ENCODE measurements at places on chromosomes 7 and 10.

DNA sequence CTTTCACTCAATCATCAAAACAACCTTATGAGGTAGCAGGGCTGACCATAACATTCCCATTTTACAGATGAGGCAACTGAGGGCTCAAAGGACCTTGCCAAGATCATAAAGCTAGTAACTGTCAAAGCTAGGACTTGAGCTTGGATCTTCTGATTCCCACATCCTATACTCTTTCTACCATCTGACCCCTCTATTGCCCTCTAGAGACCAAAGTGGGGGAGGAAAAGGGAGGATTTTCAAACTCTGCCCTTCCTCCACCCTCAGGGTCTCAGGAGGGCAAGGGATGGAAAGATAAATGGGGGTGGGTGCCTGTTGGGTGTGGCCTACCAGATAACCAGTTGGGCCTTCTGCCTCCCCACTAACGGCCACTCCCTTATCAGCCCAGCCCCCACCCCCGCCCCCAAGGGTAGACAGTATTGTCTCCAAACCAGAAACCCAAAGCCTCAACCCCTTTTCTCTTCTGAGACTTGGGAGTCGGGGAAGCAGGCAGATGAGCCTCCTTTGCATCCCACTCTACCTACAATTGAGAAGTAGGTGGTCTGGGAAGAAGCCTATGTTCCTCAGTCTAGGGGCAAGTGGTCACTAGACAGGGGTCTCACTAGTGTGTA lies 7.9 kb downstream of the LDB1 start:
- DNase-seq, result no peak

DNA sequence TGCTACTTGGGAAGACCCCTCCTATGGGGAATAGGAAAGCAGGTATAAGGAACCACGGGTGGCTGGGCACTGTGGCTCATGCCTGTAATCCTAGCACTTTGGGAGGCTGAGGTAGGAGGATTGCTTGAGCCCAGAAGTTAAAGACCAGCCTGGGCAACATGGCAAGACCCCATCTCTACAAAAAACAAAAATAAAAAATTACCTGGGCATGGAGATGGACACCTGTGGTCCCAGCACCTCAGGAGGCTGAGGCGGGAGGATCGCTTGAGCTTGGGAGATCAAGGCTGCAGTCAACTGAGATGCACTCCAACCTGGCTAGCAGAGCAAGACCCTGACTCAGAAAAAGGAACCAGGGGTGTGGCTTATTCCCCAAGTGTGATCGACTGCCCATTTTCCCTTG lies 986 bp upstream of the FSCN3 start:
- DNase-seq, result no peak

DNA sequence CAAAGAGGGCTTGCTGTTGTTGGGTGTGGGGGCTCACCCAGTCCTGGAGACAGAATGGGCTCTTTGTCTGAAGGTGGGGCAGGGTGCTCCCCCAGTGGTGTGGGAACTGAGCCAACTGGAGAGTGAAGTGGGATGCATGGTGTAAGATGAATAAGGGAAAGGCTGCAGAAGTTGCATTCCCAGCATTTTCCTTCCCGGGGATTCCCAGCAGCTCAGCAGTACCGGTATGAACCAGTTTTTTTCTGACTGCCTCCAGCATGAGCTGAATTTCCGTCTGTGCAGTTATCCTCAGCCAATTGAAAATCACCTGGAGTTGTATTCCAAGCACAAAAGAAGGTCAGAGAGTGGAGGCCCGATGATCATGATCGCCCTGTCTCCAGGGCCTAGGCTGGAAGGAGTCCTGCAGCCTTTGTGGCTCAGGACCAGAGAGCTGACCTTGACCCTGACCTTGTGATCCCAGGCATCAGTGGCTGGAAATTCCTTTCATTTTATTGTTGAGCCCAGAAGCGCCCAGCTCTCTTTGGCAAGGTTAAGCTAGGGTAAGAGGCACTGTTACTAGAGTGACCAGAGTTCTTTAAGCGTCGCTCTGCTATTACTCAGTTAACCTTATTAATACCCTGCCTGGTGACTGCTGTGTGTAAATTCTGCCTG lies 33.4 kb downstream of the OGDH start:
- no peak for DNase-seq

DNA sequence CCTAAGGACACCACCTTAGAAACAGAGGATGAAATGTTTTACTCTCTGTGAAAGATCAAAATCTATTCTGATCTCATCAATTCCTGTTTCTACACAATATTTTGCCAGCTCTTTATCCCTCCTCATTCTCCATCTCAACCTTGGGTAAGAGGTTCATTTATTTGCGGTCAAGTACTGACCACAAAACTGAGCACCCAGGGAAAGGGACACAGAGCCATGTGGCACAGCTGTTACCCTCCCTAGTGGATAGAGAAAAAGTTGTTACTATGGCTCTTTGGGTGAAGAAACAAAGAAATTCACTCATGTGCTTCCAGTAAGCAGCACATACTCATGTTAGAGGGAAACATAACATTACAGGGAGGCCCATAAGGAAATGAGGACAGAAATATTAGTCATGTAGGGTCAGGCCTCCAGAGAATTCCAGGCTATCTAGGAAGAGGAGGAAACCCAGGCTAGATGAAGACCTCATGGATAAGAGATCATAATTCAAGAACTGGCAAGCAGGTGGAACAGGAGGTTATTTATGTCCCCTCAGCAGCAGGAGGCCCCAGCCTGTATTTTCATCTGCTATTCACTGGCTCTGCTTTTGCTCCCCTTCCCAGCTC lies 114.5 kb downstream of the ATE1 start:
- no peak for DNase-seq

GRCh38 chr10:70675496-70676161 lies 3.3 kb downstream of the ADAMTS14 start:
- DNase-seq, result no peak

GRCh38 chr7:82631998-82632397 lies 188.4 kb upstream of the CACNA2D1 start:
- no peak for DNase-seq

DNA sequence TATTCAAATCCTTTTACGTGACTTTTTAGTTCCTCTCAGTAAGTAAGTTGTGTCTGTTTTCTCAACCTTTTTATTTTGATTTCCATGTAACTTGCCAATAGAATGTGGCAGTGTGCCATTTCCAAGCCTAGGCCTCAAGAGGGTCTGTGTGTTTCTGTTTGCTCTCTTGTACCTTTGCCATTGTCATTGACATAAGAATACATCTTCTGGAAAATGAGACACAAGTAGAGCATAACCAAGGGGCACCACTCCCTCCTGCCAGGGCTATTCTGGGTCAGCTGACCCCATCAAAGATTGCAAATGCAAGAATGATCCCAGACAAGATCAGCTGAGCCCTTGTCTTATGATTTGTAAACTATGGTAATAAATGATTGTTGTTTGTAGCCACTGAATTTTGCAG lies 524.0 kb downstream of the IPMK start:
- DNase-seq, result no peak

- no peak for DNase-seq
Measured at GRCh38 chr7:84022684-84023308, 171.8 kb downstream of the SEMA3A start.

DNA sequence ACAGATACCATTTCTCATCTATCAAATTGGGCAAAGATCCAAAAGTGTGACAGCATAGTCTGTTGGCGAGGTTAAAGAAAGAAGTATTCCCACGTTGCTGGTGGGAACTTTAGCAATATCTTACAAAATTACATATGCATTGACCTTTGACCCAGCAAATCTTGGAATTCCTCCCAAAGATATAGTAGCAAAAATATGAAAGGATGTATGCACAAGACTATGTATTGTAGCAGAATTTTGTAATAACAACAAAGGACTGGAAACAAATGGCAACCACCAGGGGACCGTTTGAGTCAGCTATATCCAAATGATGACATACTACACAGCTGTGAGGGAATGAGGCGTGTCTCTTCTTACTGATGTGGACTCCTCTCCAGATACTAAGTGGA lies 50.2 kb downstream of the KCNH2 start:
- DNase-seq, result no peak

- DNase-seq, result no peak
Measured at GRCh38 chr7:43666938-43667337, 62.4 kb downstream of the COA1 start.

DNA sequence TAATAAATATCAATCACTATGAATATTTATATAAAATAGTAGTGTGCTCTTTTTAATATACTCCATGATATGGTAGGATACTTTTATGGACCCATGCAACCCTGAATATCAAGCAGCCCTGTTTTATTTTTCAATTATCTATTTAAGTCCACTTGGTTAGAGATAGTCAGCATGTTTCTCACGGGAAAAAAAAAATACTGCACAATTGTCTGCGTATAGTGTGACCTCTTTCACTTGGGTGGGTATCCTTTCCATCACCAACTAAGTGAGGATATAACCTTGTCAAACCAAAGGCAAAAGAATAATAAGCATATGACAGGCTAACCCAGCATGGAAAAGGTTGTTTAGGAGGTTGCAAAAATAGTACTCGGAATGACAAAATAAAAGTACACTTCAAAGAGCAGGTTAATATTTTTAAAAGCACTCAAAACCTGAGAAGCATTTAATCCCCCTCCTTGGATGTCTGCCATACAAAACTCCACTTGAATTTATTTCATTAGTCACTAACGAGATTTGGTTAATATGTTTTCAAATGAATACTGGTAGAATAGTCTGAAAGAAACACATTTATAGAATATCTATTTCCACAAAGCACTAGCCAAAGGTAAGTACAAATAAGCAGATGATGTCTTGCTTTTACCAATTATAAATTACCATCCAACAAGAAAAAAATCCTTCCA lies 76.5 kb downstream of the IMMP2L start:
- no peak for DNase-seq

DNA sequence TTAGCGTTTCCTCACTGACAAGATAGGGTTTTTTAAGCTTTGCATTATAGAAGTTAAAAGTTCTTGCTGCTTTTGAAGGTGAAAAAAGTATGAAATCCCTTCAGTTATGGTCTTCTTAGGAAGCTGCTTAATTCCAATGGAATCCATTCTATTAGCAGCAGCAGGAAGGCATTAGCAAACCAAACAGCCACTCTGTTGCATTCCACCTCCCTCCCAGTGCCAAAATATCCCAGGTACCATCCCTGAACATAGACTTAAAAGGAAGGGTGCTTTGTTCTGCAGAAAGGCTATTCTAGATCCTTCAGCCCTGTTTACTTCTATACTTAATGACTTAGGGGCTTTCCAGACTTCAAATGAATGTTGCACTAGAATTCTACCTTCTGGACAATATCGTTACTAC lies 23.8 kb downstream of the ENO4 start:
- DNase-seq, result no peak

GRCh38 chr7:81013083-81013817 lies 94.4 kb upstream of the SEMA3C start:
- no peak for DNase-seq

- peak; percentile 85 for DNase-seq
Measured at GRCh38 chr7:84248267-84248666, 53.7 kb upstream of the SEMA3A start.

DNA sequence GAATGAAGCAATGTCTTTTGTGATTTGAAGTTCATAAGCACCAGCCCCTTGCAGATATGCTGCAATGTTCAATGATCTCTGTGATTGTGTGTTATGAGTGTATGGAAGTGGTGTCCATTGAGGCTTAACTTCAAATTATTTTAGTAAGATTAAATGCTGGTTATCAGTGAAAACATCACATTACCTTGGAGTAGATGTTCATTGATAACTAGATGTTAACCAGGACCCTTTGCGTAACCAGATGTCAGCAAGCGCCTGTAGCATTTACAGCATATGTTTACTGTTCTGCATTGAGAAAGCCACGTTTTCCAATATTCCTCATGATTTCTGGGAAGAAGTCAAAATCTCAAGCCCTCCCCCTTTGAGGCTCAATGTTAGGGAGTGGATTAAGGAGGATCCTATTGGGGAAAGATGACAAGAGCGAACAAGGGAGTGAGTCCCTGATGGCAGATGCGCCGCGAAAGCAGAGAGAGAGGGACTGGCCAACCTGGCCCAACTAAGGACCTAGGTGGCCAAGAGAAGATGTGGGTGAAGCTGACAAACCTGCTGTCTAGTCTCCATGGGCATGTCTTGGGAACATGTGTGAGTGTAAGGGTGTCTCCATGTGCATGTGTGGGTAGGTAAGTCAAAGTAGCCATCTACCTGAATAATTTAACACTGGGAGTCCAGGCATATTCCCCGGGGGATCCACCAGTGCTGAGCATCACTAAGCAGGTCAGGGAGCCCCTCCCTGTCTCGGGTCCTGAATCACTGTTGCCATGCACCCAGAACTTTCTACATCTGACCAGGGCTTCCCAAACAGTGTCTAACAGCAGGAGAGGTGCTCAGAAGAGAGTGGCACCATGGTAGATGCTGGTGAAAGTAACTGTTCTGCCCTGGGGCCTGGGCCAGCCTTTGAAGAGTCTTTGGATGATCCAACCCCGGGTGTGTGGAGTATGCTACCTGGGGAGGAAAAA lies 141.6 kb upstream of the GDF10 start:
- no peak for DNase-seq

DNA sequence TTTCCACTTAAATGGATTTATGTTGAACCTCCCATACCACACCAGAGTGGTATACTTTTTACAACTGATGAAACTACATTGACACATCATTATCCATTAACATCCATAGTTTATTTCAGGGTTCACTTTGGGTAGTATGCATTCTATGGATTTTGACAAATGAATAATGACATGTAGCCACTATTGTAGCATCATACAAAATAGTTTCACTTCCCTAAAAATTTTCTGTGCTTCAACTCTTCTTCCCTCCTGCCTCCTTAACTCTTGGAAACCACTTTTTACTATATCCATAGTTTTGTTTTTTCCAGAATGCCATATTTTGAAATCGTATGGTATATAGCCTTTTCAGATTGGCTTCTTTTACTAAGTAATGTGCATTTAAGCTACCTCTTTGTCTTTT lies 199.5 kb upstream of the TMEM196 start:
- DNase-seq, result no peak

DNA sequence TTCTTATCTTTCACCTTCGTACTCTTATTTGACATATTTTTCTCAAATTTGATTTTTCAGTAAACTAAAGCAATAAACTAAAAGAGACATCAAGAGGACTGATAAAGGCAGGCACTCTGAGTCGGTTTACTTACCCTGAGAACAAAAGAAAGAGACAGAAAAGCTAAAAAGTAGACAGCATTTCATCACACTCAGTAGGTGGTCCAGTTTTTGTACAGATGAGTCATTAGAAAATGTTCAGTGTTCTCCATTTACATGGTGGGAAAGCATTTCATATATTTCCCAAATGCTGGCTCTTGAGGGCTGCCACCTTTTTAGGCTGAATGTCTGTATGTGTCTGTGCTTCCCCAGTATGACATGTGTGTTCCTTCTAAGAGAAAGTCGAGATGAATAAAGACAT lies 52.7 kb downstream of the NHLRC2 start:
- DNase-seq, result no peak

GRCh38 chr7:37970211-37970610 lies 49.8 kb downstream of the EPDR1 start:
- no peak for DNase-seq
